Suppressor macrophage treated with lipopolysaccharide for 4 hours (primary cell): ENCODE measurements at places on chromosomes 3 and 15.

GRCh38 chr3:128329491-128330213 is 137.0 kb downstream of the DNAJB8 start:
- DNase-seq, result no peak

DNA sequence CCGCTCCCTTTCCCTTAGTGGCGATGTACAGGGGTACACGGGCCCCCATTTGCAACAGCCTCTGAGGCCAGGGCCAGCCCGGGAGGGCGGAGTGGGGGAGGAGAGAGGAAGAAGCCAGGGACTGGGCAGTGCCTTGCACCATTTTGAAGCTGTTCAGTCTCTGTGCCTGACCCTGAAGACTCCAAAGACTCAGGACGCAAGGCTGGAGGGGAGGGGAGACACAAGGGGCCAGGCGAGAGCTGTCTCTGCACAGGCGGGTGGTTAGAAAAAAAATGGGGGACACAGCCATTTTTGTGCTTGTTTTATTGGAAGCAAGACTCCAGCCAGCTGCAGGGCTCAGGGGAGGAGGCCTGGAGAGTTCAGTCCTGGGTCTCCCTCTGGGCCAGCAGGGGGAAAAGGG is 1.6 kb downstream of the RPP25 start:
- no peak for DNase-seq

DNA sequence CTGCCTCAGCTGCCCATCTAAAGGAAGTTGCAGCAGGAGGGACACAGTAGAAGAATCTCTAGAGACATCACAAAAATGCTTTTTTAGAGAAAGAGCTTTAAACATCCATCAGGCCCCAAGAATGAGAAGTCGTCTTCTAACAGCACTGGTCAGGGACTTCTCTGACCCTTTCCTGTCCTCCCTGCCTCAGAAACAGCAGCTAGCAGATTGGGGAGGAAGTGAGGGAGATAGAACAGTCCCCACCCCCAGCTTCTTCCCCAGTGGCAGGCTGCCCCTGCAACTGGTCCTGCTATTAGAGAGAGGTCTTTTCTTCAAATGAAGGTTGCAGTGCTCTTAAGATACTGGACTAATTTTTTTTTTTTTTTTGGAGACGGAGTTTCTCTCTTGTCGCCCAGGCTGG is 55.1 kb downstream of the PDE8A start:
- DNase-seq, result peak; percentile 45

DNA sequence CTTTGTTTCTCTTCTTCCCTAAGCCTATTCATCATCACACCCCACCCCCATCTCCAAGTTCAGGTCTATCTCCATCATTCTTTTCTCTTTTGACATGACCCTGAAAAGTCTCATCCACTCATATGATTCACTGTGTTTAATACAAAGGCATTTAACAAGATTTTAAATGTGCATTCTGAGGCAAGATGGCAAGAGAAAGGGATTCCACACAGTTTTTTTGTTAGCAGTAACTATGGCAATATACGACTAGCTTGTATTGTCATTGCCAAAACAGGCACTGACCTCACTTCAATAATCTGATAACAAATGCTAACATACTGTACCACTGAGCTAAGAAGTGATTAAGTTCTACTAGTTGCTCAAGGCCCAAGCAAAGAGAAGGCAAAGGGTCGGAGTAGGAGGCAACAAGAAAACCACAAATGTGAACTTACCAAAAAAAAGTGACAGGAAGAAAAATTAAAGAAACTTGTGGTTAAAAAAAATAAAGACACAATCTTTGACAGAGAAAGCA is 53.2 kb downstream of the FBN1 start:
- peak; percentile 11 for DNase-seq

- peak; percentile 63 for DNase-seq
Measured at GRCh38 chr15:81939604-81940440, 106.0 kb downstream of the MEX3B start.

DNA sequence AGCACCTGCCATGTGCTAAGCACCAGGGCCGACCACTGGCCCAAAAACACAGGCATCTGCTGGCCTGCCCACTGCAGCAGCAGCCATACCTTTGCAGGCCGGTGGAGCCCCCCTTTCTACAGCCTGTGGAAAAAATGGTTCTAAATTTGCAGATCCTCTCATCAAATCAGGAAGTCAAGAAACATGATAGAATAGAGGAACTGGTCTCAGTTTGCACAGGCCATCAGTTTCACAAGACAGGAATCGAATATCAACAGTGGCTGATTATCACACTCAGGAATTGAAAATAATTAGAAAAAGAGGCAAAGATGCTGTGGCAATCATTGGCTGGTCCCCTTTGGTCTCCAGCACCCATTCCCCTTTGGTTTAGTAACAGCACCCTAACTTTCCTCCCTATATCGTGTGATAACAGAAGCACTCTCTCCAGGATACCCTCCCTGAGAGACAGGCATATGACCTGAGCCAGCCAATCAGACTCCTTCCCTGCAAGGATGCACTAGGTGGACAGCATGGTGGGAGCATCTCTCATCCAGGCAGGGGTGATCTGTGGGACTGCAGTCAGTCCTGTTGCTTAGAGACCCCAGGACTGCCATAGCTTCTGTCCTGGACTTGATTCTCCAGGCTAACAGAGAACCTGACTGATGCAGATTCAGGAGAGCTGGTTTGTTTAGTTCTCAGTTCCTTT is 3.5 kb upstream of the PAK6 start:
- DNase-seq, result peak; percentile 55

GRCh38 chr15:45689616-45690015 is 54.8 kb downstream of the SQOR start:
- DNase-seq, result no peak

DNA sequence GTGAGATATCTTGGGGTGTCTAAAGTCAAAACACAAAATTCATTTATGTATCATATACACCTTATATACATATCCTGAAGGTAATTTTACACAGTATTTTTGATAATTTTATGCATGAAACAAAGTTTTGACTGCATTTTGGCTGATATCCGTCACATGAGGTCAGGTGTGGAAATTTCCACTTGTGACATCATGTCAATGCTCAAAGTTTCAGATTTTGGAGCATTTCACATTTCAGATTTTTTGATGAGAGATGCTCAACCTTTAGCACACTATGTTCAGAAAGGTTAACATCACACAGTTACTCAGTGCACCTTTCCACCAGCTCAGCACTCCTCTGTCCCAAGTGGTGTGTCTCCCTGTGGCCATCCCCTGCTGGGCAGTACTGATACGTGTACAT is 37.7 kb upstream of the CPB1 start:
- DNase-seq, result no peak

DNA sequence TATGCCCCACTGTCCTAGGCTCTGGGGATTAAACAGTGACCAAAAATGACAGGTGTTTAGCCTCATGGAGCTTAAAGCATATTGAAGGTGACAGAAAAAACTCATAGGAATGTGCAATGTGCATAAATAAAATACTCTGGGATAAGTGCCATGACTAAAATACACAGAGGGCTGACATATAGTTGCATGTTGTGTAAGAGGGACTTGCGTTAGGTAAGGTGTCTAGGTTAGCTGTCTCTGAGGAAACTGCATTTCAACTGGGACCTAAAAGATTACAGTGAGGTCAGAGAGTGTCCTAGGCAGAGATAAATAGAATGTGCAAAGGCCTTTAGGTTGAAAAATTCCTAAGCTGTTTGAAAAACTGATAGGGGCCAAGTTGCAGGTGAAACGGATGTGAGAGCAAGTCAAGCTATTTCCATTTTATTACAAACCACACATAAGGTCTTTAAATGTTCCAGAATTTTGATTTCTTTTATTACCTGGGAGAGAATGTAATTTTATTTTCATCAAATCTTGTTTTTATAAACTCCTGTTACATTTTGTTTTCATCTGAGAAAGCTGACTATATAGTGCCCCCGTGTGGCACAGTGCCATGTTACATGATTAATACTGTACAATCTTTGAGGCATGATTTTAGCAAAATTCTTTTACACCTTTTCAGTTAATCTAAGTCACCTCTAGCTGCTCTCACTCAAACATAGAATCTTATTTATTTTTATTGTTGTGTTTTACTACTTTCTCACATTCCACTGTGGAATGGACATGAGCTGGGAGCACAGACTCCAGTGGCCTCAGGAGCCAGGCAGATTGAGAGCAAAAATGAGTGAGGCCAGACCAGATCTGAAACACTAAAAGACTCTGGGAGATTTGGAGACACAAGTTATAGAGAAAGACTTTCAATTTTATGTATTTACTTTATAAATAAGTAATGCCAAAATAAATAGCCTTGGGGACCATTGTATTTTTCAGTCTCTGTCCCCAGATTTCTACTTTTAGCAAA is 259.6 kb upstream of the ZNF717 start:
- peak; percentile 36 for DNase-seq

- peak; percentile 14 for DNase-seq
Measured at GRCh38 chr3:70982284-70982683, 601.2 kb downstream of the FOXP1 start.

DNA sequence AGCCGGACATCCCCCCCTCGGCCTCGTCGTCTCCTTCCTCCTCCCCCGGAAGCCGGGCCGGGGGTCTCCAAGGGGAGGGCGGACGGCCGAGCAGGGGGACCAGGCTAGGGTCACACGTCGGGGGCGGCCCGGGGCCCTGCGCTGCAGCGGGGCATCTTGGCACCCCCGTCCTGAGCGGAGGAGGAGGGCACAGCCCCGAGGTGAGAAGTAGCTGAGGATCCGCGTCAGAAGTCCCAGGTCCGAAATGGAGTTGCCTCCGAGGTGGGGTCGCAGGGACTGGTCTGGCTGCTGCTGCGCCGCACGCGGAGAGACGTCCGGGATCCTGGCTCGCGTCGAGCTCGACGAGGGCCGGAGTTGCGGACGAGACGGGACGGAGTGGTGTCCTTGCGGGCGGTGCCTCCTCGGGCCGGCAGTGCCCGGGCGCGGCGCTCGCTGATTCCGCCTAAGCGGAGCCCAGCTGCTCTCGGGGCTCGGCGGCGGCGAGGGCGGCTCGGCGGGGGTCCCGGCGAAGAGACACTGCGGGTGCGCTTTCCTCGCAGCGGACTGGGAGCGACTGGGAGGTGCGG is at the start of gene ADCY5:
TSS of gene ADCY5 (minus strand) at position 555 of the 566 bp plus-strand sequence. CDS start at position 10, 545 bp downstream.
- DNase-seq, result peak; percentile 21

DNA sequence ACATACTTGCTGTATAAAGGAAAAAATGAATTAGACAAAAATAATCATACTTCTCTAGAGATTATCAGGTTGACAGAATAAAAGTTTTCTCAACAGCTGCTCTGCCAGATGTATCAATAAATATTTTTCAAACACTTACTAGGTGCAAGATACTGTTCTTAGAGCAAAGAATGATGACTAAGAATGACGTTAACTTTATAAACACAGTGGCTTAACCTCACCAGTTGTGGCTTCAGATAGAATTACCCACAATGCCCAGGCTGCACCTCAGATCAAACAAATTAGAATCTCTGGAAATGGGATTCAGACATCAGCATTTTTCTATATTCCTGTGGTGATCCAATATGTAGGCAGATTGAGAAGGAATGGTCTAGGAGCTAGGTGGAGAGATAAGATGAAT is 422.4 kb upstream of the ATP11B start:
- DNase-seq, result no peak

DNA sequence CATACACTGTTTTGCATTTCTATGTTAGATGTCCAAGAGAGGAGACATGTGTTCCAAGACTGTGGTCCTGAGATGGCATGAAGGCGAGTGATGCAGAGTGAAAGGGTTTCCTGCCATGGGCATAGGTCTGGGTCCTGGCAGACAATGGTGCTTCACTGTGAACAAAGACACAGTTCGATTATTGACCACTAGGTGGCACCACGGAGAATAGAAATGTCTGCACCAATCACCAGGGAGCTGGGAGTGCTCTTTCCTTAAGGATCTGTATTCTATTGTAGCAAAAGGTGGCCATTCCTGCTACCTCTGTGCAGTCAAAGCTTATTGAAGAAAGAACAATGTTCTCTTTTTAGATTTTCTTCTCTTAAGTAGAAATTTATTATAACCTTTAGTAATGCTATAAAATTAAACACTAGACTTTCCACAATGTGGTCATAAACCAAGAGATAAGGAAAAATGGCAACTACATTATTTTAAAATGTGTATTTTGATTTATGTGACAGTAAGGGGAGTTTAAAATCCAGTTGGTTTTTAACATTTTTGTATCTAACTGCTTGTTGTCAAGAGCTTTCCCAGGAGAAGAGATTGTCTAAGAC is 88.7 kb downstream of the GABRG3 start:
- DNase-seq, result peak; percentile 53

GRCh38 chr3:14411988-14412387 is 9.6 kb downstream of the SLC6A6 start:
- DNase-seq, result no peak

DNA sequence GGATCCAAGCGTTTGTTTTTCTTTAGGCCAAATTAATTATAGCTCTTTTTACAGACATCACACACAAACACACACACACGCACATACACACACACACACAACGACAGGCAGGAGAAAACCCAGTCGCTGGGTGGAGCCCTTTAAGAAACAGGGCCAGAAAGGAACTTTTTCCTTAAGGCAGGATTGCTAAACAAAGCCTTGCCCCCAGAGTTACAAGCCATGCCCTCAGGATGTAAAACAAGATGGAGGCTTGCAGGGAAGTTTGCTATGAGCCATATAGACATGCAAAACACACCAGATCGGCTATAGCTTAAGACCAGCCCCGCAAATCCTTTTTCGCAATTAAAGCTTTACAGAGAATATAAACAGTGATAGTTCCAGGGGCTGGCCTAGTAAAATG is 16.3 kb upstream of the IQCF2 start:
- DNase-seq, result no peak

GRCh38 chr3:193554811-193555210 is at the start of gene ATP13A4:
TSS of gene ATP13A4 (minus strand) at chr3:193554895. CDS start at chr3:193554799, 96 bp downstream.
- DNase-seq, result no peak

- DNase-seq, result no peak
Measured at GRCh38 chr3:8279886-8280550, 221.6 kb upstream of the LMCD1 start.

- peak; percentile 87 for DNase-seq
Measured at GRCh38 chr15:80991421-80991820, 1.8 kb upstream of the MESD start.

DNA sequence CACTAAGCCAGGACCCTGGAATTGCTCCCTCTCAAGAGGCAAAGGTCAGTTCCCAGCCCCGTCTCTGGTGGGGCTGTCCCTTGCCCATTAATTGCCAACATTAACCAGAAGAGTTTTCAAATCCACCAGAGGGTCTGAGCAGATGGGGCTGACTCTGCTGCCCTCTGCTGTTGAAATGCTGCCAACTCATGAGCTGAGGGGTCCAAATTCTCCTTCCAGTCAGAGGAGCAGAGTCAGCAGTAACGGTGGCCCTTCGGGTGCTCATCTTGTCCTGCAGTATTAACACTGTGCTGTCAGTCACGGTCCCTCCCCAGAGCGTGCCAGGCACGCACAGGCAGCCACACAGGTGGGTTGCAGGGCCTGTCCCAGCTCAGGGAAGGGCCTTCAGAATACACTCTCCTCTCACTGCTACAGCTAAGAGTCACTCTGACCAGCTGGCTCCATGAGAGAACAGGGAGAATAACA is 10.7 kb upstream of the SPTBN5 start:
- peak; percentile 59 for DNase-seq

DNA sequence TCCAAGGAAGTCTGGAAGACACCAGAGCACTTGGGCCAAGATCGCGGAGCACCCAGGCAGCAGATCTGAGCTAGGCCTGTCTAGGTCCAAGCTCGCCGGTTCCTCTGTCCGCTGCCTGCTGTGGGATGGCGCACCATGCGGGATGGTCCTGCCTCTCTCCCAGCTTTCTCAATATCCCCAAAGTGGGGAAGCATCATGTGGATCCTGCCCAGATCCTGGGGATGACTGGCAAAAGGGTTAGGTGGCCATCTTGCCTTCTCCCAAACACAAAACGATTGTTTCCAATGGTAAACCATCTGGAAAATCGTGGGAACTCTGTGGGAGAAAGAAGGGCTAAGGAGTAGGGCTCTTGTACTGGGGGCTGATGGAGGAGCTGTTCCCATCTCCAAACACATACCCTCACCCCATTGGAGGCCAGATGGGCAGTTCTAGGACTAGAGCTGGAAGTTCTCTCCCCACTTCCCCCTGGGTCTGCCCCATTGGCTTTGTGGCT is 8.9 kb downstream of the PRKCD start:
- no peak for DNase-seq
